HT-29 (cell line): ENCODE measurements at places on chromosomes 7 and 10. TPM values are rescaled to one million over a fixed set of nuclear protein-coding genes. Genes with fewer than 3 reads are reported as not detected.

HEPACAM2 gene
- 1.9 and 2.3 TPM in 2 replicates for total RNA-seq

PLXDC2 gene
- total RNA-seq, result 0.76 and 1.2 TPM in 2 replicates

FFAR4 gene
- 88.1 and 97.9 TPM in 2 replicates for total RNA-seq

SPDYE6 gene
- not detected in 2 replicates for total RNA-seq

SKAP2 gene
- total RNA-seq, result 12.3 and 16.3 TPM in 2 replicates

GPAM gene
- 2.3 and 3.4 TPM in 2 replicates for total RNA-seq

TMEM209 gene
- total RNA-seq, result 11.4 and 13.1 TPM in 2 replicates

LEP gene
- total RNA-seq, result not detected in 2 replicates

ITGB8 gene
- total RNA-seq, result 24.4 and 25.4 TPM in 2 replicates

OR13A1 gene
- not detected in 2 replicates for total RNA-seq
